Endodermal cell (in vitro differentiated cells): ENCODE measurements at places on chromosomes 3 and 15. TPM values are rescaled to one million over a fixed set of nuclear protein-coding genes. Genes with fewer than 3 reads are reported as not detected.

TMEM42 gene
- 10.4 and 12.1 TPM in 2 replicates for total RNA-seq

ECE2 gene
- total RNA-seq = not detected in 3 replicates

CNTN6 gene
- 0.14 and 0.31 TPM in 2 replicates for total RNA-seq

DNA sequence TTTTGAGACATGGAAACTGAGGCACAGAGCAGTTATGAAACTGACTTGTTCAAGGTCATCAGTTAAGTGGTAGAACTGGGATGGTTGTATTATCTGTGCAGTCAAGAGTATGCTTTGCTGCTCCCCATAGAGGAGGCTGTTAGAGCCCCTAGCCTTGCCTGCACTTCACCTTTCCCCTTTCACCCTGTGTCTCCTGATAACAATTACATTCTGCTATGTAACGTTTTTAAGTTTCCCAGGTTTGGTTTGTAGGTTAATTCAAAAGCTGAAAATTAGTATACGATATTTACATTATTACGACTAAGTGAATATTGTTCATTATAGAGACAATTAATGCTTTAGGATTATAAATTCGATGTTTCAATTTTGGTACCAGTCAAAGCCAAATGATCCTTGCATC lies 89.9 kb downstream of the ECT2 start:
- H3K36me3 ChIP-seq = no peaks in the 10 kb centered on the region
- H3K27me3 ChIP-seq = no peaks in the 10 kb centered on the region
- H3K4me3 ChIP-seq = no peak overlapping the region
- no peaks in the 10 kb centered on the region for H3K4me1 ChIP-seq
- H3K27ac ChIP-seq = no peak overlapping the region
- DNase-seq = no peak

DNA sequence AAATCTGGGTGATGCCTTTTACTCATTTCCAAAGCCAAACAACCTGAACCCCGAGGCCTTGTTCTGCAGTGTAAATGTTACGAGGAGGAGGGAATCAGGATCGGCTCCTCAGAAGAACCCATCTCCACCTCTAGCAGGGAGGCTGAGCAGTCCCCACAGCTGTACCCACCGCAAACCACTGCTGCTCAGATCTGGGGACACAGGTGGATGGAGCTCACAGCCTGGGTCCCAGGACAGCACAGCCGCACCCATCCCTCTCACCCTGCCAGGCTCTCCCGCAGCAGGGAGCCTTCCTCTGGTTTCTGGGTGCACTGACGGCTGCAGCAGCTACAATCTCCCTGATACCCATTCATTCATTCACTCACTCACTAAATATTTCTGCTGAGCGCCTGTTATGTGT lies 44.0 kb upstream of the CGNL1 start:
- H3K4me1 ChIP-seq = no peaks in the 10 kb centered on the region
- no peak for DNase-seq
- no peaks in the 10 kb centered on the region for H3K27me3 ChIP-seq
- no peak overlapping the region for H3K4me3 ChIP-seq

DNA sequence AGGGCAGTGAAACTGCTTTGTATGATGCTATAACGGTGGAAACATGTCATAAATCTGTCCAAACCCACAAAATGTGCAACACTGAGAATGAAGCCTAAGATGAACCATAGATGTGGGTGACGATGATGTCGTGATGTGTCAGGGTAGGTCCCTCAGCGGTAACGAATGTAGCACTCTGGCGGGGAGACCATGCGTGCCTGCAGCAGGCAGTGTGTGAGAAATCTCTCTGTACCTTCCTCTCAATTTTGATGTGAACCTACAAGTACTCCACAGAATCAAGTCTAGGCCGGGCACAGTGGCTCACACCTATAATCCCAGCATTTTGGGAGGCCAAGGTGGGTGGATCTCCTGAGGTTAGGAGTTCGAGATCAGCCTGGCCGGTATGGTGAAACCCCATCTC lies 268.2 kb upstream of the LYSMD4 start:
- no peaks in the 10 kb centered on the region for H3K27me3 ChIP-seq
- H3K4me1 ChIP-seq = peaks cover 5% of the 10 kb centered on the region
- H3K4me3 ChIP-seq = no peak overlapping the region
- H3K36me3 ChIP-seq = no peaks in the 10 kb centered on the region

GRCh38 chr3:101144105-101144504 lies 150.9 kb upstream of the ABI3BP start:
- DNase-seq = peak; percentile 56
- H3K4me3 ChIP-seq = no peak overlapping the region
- no peak overlapping the region for H3K27ac ChIP-seq
